ENCODE measurements at places on chromosomes 6 and 20. TPM values are rescaled to one million over a fixed set of nuclear protein-coding genes. Genes with fewer than 3 reads are reported as not detected.

BYSL gene
- 42.6 TPM for total RNA-seq

BMP6 gene
- 18.5 TPM for total RNA-seq

GJA10 gene
- total RNA-seq = not detected

CRISP2 gene
- not detected for total RNA-seq

KCNQ2 gene
- total RNA-seq = 0.86 TPM

ULBP2 gene
- 4.6 TPM for total RNA-seq

FOXC1 gene
- total RNA-seq = 6.5 TPM

OXT gene
- not detected for total RNA-seq

RIOK1 gene
- 13.6 TPM for total RNA-seq

IER3 gene
- total RNA-seq = 152 TPM

RBBP9 gene
- total RNA-seq = 18.5 TPM

All from A549 treated with DMSO at 1 μM for 4 hours (cell line).